ENCODE measurements at places on chromosomes 5 and 9. TPM values are rescaled to one million over a fixed set of nuclear protein-coding genes. Genes with fewer than 3 reads are reported as not detected.

Gene AK8
- total RNA-seq: 1.0 TPM

Gene IFNA21
- total RNA-seq: not detected

Gene LURAP1L
- 2.1 TPM for total RNA-seq

Gene NFIB
- total RNA-seq: 134 TPM

Gene HMCN2
- total RNA-seq: 4.2 TPM

Gene INSL6
- total RNA-seq: not detected

Gene FOXD4L6
- total RNA-seq: not detected

Gene DND1
- 0.58 TPM for total RNA-seq

- peak; percentile 25 for DNase-seq
Observed at GRCh38 chr5:105639068-105639467, 2031.7 kb downstream of the EFNA5 start.

DNA sequence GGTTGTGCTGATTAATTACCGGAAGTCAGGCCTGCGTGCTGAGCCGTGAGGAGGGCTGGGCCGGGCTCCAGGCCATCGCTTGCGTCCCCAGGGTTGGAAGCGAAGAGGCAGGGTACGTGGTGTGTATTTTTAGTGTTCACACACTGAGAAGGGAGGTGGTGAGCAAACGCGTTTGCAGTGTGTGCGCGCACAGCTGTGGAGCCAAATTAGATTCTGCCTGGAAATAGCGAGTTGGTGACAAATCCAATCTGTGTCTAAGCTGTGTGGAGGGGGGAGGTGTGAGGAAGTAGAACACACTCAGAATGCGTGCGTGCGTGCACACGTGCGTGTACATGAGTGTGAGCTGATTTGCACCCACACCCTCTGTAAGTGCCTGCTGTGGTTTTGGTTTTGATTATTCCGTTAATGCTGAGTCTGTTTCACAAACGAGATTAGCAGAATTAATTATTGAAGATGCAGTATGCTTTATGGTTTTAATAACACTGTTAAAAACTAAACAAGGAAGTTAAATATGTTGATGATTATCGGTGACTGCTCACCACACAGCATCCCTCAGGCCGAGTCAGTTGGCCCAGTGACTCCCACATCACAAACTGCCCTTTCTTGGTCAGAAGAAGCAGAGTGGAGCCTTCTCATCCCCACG lies 111.8 kb upstream of the FCN2 start:
- peak; percentile 66 for DNase-seq

DNA sequence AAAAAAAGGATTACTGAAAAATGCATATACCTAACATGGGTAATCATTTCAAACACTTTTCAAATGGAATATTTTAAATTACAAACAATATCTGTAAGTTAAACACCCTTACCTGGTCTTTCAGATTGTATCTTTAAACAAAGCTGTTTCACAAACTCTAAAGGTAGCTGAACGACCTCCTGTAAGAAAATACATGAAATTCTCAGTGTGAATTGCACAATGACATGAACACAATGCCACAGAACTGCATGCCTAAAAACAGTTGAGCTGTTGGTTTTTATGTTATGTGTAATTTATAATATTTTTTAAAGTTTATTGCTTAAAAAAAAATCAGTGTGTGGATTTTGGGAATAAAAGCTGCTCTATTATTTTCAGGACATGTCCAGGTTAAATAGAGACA lies 17.5 kb downstream of the IPPK start:
- DNase-seq: no peak

GRCh38 chr9:71112866-71113265 lies 8.6 kb downstream of the TRPM3 start:
- no peak for DNase-seq

- no peak for DNase-seq
Observed at GRCh38 chr5:171162596-171162995, 146.5 kb upstream of the TLX3 start.

- DNase-seq: no peak
Observed at GRCh38 chr9:68800836-68801235, 95.8 kb downstream of the PIP5K1B start.

- no peak for DNase-seq
Observed at GRCh38 chr5:76838481-76839261, 11.1 kb upstream of the S100Z start.
